ENCODE measurements at places on chromosomes 5 and 9.

DNA sequence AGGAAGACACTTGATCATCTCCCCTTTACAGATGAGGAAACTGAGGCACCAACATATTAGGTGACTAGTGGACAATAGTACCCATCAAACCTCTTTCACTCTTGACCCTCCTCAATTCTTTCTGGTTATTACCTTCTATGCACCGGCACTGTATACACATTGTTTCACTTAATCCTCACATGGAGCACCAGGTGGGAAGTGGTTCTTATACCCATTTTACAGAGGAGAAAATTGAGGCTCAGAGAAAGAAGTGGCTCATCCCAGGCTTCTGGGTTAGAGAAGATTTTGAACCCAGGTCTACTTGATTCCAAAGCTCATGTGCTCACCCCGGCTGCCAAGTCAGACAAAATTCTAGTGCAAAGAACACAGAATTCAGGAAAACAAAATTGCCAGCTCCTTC lies 17.4 kb upstream of the DENND1A start:
- DNase-seq, result no peak

DNA sequence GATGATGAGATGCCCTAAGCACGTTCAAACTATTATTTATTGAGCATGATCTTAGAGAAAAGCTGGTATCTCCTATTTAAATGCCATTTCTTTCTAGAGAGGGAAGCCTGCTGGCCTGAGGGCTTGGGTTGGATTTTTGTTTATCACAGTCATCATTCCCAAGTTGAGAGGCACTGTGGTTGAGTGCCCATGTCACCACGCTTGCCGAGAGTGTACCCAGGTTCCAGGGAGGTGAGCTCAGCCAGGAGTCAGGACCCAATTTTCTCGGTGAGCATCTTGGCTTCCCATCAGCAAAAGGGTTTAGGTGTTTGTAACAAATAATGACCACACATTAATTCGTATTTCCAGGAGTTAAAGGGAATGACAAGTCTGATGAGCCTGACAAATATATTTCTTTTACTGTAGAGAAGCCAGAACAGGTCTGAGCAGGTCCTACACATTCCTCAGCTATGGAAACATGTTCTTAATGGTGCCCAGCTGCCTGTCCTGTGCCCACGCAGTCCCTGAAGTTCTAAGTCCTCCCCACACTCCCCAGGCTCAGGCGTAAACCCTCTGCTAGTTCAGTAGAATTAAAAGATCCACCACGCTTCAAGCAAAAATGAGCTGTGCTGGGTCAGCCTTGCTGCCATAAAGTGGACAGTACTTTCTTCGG lies 258.9 kb upstream of the IRX2 start:
- DNase-seq, result no peak

DNA sequence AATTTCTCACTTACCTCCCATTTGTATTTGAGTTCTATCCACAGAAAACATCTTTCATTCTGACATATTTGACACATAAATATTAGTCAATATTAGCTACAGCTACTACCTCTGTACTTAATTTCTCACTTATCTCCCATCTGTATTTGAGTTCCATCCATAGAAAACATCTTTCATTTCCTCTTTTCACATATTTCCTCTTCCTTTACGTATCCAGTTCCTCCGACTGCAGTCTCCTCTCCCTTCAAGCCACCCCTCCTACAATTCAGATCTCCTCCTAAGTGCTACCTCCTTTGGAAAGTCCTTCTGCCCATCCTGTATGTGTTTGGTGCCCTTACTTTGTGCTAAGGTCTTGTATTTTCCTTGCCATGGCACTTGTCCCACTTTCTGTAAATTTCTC lies 1.6 kb downstream of the SREK1IP1 start:
- no peak for DNase-seq

GRCh38 chr9:17800418-17800817 lies 221.6 kb downstream of the SH3GL2 start:
- no peak for DNase-seq

DNA sequence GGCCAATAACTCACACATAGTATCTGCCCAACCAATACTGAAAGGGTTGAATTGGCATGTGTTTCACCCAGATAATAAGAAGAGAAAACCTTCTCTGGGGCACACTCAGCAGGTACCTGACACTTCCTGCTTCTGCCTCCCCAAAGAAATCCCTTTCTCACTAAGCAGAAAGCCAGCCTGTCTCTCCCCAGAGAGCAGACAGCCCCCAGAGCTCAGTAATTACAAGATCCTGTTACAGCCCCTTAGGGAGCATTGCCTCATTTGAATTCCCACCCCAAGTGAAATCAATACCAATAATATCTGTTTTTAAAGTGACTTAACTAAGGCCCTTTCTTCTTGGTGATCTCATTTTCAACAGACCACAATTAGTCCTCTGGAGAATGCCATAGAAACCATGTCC lies 38.5 kb upstream of the FOXI1 start:
- no peak for DNase-seq

DNA sequence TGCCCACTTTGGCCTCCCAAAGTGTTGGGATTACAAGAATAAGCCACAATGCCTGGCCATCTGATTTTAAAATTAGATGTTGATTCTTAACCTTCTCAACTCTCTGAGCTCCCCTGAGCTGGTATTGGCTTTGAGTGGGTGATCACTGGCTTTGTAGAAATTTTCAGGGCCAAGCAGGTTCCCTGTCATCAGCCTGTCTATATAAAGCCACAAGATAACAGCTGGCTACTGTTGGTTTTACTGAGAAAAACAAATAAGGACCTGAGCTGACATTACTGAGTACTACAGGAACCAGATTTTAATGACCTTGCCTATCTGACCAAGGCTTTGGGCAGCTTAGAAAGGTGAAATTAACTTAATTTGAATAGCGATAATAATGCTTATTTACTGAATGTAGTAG lies 153.6 kb downstream of the MSX2 start:
- DNase-seq, result no peak

- DNase-seq, result no peak
Measured at GRCh38 chr5:77640589-77641396, 2.3 kb upstream of the OTP start.

GRCh38 chr9:127118597-127119319 lies 3.7 kb downstream of the ANGPTL2 start:
- DNase-seq, result no peak

GRCh38 chr9:105416840-105417239 lies 31.0 kb upstream of the FSD1L start:
- DNase-seq, result no peak

GRCh38 chr9:127075624-127076372 lies 46.6 kb downstream of the ANGPTL2 start:
- DNase-seq, result no peak

DNA sequence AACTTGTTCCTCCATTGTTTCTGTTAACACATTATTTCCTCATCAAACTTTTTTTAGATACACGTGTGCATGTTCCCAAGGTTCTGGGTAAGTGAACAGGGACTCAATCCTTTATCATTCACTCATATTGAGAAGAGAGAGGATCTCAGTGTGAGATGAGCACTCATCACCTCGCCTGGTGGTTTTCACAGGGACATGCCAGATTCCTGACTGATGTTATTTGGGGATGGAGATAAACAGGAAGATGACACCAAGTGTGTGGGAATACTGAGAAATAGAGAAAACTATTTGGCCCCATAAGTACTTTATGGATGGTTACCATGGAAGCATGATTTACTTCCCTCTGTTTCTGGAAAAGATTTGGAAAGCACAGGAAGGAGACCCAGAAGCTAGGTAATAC lies 533.3 kb upstream of the DMAC1 start:
- no peak for DNase-seq

GRCh38 chr9:33787839-33788238 lies 7.5 kb upstream of the PRSS3 start:
- no peak for DNase-seq

- DNase-seq, result no peak
Measured at GRCh38 chr9:114370251-114370967, 17.4 kb downstream of the AKNA start.

DNA sequence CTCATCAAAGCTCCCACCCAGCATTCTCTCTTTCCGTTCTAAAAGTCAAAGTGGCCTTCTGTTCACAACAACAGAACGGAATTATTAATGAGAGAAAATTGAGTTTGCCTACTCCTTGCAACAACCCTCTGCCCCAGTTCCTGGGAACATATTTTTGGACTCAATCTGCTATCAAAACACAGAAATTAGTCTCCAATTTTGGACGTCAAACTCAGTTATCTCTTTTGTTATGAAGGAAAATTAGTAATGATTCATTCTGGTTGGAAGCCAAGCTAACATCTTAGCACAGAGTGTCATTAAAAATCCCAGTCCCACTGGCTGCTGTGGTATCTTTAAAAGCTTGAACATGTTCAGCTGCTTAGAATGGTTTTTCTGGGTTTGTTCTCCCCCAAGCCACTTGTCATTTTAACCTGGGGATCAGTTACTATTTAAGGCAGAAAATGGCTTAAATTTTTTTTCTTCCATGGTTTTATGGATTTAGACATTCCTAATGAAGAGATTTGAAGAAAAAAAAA lies 343.2 kb downstream of the TRIM32 start:
- no peak for DNase-seq

GRCh38 chr5:10169359-10169758 lies 80.3 kb downstream of the ATPSCKMT start:
- no peak for DNase-seq

GRCh38 chr9:15249981-15250380 lies 57.0 kb downstream of the TTC39B start:
- DNase-seq, result no peak

DNA sequence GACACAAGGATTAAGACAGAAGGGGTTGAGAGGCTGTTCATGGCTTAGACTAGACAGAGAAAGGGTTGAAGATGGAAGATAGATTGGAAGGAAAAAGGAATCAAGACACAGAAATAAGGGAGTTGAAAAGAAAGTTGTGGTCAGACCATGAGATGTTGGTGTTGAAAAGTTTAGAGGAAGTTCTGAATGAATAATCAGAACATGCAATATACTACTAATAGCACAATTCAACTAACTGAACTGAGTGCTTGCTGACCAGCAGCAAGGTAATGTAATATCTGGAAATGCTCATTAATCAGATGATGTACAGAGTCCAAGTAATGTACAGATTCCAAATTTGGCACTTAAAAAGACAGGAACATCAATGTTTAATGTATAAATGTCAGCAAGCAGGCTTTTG lies 10.6 kb upstream of the NNT start:
- DNase-seq, result no peak

GRCh38 chr5:153968761-153969562 lies 69.7 kb downstream of the FAM114A2 start:
- DNase-seq, result no peak

- no peak for DNase-seq
Measured at GRCh38 chr5:117286813-117287212, 712.2 kb upstream of the SEMA6A start.

DNA sequence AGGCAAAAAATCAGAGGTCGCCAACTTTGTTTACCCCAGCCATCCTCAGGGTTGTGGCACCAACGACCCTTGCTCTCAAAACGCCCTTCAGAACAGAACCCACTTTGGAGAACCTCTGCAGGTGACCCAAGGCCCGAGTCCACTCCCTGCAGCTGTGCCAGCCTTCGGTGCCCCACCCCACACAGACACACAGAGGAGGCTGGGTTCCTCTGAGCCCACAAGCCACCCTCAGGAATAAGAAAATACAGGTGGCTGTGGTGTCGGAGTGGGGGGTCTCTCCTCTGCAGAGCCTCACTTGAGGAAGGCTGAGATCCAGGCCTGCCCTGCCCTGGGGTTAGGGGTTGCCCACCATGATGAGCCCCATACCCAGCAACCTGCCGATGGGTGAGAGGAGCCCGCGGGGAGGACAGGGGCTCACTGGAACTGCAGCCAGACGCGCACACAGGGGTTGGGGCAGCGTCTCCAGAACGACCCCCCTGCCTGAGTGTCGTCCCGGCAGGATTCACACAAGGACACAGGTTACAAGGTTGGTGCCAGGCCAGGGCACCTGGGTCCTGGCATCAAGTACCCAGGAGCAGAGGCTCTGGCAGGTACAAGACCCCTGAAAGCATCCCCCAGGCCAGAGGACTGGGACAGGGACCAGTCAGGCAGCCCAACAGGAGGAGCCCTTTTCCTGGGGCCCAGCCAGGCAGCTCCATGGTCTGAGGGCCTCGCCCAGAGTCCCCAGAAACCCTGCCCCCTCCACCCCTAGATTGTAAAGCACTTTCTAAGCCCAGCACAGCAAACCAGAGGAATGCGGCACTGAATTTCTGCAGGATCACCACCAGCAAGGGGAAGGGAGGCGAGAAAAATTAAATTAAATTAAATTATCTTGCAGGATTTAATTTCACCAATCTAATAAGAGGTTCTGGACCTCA lies 40.0 kb downstream of the NACC2 start:
- no peak for DNase-seq

- no peak for DNase-seq
Measured at GRCh38 chr5:92041206-92041605, 658.1 kb upstream of the ARRDC3 start.
